ENCODE measurements at places on chromosomes 11 and 22.

GRCh38 chr11:108135845-108136544 lies 14.6 kb downstream of the ACAT1 start:
- no peak for DNase-seq

GRCh38 chr11:44519989-44520737 lies 45.3 kb upstream of the CD82 start:
- no peak for DNase-seq

DNA sequence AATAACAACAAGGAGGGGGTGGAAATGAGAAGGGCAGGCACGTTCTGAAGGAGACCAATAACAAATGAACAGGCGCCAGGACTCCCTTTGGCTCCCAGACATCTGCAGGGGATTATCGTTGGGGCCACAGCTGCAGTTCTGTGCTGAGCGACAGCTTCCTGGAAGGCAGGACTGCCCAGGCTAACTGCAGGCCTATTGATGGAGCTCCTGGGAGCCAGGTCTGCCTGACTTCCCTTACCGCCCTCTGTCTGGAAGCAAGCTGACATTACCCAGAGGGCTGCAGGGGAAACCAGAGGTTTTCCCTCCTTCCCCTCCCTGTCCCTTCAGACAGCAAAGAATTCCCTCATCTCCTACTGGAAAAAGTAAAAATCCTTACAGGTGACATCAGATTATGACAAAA lies 5.0 kb downstream of the DRD2 start:
- DNase-seq, result no peak

- DNase-seq, result no peak
Measured at GRCh38 chr11:1514336-1515061, 27.9 kb upstream of the MOB2 start.

GRCh38 chr11:839875-840617 lies 2.3 kb downstream of the POLR2L start:
- DNase-seq, result no peak

DNA sequence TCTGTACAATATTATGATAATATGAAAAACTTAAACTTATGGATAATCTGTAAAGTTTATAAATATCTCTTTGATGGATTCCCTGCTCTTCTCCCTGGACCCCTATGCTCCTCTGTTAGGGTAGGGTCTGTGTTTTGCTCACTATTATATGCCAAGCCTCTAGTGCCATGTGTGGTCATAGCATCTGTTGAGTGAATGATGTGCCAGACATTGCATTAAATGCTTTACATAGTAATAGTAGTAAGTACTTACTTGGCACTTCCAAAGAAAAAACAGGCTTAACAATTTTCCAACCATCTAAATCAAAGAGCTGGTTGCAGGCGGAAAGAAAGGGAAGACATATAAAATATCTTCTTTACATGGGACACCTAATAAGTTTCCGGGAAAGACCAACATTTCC lies 46.8 kb downstream of the LGR4 start:
- DNase-seq, result no peak

All from stimulated activated CD8-positive, alpha-beta memory T cell treated with anti-CD3 and anti-CD28 coated beads, Interleukin-15, amount 100 ng/mL, for 24 hours (primary cell).